NCI-H1092 treated with DMSO at 0.1 percent for 48 hours (cell line): ENCODE measurements at places on chromosomes 12 and 14.
A peak's percentile ranks its signal among the peaks of the same experiment; 100 is the strongest.

DNA sequence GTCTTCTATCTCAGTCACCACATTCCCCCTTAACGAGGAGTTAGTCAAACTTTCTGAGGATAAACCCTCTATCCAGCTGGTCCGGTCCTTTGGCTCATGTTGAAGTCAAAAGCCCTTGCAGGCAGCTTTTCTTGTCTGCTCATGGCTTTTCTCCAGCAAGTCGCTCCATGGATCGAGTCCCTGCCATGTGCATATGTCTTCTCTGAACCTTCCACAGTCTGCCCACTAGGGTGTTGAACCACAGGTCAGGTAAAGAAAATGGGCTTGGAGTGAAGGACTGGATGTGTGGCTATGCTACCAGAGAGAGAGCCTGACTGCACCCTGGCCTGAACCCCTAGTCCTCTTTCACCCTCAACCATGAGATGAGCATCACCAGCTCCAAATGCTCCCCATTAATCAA is 22.8 kb downstream of the C14orf132 start:
- DNase-seq, result no peak

- no peak for DNase-seq
These were observed 94.9 kb downstream of the PPM1H start for GRCh38 chr12:62839869-62840660.

GRCh38 chr14:65243766-65244442 is 141.6 kb upstream of the MAX start:
- DNase-seq, result no peak

GRCh38 chr14:103501041-103501870 is 21.4 kb downstream of the CKB start:
- DNase-seq, result no peak

GRCh38 chr12:67501362-67501761 is 147.2 kb upstream of the DYRK2 start:
- no peak for DNase-seq

GRCh38 chr14:81169711-81170103 is 51.1 kb downstream of the GTF2A1 start:
- peak; percentile 17 for DNase-seq

GRCh38 chr14:38910092-38910491 is 192.9 kb downstream of the SEC23A start:
- DNase-seq, result no peak

DNA sequence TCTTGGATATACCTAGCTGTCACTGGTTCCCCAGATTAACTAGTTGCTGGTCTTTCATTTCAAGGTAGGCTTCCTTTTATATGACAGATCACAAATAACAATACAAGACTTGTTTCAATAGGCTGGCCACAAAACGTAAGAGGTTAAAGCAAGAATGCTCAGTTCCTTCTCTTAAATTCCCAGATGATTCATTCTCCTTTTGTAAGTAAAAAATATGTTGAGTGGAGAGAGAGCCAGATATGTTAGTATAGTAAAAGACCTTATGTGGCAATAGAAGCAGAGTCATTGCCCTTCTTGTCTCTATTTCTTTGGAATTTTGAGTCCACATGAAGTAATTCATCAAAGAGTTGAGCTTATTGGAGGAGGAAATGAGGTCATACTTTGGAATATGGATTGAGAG is 939.0 kb upstream of the ATXN7L3B start:
- DNase-seq, result no peak

GRCh38 chr12:102408487-102409297 is 71.7 kb downstream of the IGF1 start:
- no peak for DNase-seq

DNA sequence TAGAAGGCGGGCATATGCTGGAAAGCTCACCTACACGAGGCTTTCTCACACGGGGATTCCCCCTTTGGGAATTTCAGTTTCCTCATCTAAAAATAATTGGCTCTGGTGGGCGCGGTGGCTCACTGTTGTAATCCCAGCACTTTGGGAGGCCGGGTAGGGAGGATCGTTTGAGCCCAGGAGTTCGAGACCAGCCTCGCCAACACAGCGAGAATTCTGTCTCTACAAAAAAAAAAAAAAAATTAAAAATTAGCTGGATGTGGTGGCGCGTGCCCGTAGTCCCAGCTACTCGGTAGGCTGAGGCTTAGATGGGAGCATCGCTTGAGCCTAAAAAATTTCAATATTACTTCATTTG is 400 bp upstream of the NDUFA12 start:
- no peak for DNase-seq

DNA sequence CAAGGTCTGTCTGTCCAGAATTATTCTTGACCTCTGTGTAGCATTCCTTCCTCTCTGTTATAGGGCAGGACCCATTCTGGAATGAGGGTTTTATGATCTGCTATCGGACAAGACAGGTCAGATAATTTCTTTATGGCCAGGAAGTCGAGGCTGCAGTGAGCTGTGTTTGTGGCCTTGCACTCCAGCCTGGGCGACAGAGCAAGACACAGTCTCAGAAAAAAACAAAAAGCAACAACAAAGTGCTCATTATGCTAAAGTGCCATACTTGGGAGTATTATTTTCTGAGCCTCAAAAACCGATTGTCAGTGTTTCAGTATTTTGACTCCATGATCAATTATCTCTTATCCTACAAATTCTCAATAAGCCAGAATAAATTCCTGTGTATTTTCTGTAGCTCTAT is 4.1 kb downstream of the CIPC start:
- no peak for DNase-seq

DNA sequence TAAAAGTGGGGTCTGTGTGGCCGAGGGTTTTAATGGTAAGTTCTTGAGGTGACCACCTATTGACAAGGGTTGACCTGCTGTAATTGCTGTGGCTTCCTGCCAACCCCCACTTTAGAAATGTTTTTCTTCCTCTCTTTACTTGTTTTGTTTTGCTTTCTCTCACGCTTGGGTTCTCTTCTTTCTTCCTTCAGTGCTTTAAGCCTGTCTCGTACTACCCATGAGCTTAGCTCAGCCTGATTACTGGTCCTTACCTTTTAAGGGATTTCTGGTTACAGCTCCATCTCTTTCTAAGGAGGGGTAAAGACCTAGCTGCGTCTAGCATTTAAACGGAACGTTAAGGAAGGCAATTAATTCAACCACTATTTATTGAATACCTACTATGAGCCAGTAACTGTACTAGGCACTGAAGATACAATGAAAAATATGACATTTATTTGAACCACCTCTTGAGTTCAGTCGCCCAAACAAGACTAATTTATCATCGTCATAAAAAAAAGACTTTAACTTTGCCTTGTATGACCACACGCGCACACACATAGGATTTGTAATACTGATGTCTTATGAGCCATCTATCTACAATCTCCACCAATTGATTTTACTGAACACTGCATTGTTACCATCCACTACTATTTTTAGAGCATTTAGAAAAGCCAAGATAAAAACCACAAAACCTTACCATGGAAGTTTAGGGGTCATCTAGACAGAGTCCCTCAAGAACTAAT is 888 bp upstream of the PPP1R12A start:
- peak; percentile 58 for DNase-seq

DNA sequence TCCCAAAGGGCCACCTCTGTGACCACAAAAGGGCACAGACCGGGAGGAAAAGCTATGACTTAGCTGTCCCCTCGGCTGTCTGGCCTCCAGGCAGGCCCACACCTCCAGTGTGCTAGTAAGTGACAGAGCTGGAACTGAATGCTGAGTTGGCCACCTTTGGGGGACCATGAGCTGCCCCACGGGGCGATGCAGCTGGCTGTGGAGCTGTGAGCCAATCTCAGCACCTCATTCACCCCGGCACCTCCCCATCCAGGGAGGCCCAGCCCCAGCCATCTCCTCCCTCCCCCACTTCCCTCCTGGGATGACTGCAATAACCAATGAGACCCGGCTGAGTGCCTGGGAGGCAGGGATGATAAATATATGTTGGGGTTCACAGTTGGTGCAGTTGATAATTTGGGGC is 12.2 kb upstream of the TESC start:
- peak; percentile 58 for DNase-seq

- DNase-seq, result no peak
These were observed 103.7 kb downstream of the ERGIC2 start for GRCh38 chr12:29277231-29277630.

- DNase-seq, result no peak
These were observed 152.9 kb upstream of the E2F7 start for GRCh38 chr12:77218278-77218677.

GRCh38 chr14:65958664-65959562 is 527.3 kb upstream of the CCDC196 start:
- peak; percentile 69 for DNase-seq

GRCh38 chr14:80940146-80940545 is 1.4 kb downstream of the CEP128 start:
- DNase-seq, result no peak

- DNase-seq, result no peak
These were observed 94.0 kb downstream of the RALGAPA1 start for GRCh38 chr14:35715079-35715478.

- DNase-seq, result no peak
These were observed 11.4 kb upstream of the SRP54 start for GRCh38 chr14:34971381-34971780.

GRCh38 chr12:130873106-130873795 is 1.4 kb downstream of the RAN start:
- no peak for DNase-seq

- no peak for DNase-seq
These were observed 133.8 kb upstream of the CPM start for GRCh38 chr12:69066492-69067373.

DNA sequence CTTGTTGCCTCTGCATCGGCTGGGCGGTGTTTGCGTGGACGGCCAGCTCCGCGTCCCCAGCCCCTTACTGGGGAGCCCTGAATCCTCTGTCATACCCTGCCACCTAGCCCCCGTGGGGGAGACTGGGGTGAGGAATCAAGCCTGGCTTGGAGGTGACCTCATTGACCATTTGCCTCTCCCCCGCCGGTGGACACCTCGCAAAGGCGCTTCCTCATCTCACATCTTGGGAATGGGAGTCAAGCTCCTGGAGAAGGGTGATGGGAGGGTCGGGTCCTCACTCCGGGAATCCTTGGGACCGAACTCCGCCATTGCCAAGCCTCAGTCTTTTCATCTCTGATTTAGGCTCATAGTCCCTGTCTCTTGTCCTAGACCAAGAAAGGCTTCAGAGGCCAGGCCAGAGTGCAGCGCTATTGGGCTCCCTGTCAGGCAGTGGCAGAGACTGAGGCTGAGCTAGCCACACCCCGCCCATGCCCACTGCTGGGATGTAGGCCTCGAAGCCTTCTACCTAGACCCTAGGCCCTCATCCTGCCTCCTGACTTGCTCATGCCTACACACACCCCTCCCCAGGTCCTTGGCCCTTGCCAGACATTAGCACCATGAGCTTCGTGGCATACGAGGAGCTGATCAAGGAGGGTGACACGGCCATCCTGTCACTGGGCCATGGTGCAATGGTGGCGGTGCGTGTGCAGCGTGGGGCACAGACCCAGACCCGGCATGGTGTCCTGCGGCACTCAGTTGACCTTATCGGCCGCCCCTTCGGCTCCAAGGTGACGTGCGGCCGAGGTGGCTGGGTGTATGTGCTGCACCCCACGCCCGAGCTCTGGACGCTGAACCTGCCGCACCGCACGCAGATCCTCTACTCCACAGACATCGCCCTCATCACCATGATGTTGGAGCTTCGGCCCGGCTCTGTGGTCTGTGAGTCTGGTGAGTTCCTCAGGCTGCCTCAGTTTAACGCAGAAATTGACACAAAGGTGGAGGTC is 678 bp downstream of the TRMT61A start:
- DNase-seq, result no peak

DNA sequence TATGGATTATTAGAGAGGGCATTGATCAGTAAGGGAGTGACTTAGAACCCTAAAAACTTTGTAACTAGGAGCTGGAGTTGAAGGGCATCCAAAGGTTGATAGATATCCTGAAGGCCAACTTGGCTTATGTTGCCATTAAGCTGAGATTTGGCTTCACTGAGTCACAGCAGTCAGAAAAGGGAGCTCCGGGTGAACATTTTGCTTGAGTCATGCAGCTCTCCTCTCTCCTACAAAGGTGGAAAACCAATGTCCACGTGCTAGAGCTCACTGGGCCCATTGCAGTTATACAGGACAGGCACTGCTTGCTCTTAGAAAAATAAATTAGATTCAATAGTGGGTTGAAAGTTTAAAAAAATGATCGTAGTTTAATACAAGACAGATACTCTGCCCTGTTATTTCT is 87.3 kb upstream of the LRIG3 start:
- no peak for DNase-seq

GRCh38 chr12:30936036-30936435 is 9.5 kb downstream of the TSPAN11 start:
- DNase-seq, result no peak

DNA sequence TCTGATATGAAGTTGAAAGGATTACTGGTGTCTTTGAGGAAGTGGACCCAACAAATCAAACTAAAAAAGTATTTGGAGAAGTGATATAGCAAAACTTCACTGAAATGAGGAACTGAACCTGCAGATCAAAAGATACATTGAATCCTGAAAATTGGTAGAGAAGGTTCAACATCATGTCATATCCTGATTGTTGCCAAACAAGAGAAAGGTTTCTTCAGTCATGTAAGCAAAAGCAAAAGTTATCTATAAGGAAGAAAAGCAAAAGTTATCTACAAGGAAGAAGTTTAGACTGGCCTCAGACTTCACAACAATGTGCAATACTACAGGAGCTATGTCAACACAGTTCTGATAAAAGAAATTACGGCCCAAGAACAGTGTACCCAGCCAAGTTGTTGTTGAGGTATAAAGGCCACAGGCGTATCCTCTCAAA is 142.7 kb downstream of the RAD51B start:
- DNase-seq, result no peak

GRCh38 chr12:130815028-130815741 is 23.9 kb downstream of the STX2 start:
- DNase-seq, result no peak

- DNase-seq, result no peak
These were observed 201.6 kb upstream of the KITLG start for GRCh38 chr12:88781909-88782308.
